Motor neuron (in vitro differentiated cells): ENCODE measurements at places on chromosomes 4 and X. TPM values are rescaled to one million over a fixed set of nuclear protein-coding genes. Genes with fewer than 3 reads are reported as not detected.

GRCh38 chrX:13357925-13358324, 38.1 kb upstream of the ATXN3L start:
- ATAC-seq, result peak; percentile 40

GRCh38 chrX:129663171-129663570, 8.4 kb upstream of the APLN start:
- no peak for ATAC-seq

DNA sequence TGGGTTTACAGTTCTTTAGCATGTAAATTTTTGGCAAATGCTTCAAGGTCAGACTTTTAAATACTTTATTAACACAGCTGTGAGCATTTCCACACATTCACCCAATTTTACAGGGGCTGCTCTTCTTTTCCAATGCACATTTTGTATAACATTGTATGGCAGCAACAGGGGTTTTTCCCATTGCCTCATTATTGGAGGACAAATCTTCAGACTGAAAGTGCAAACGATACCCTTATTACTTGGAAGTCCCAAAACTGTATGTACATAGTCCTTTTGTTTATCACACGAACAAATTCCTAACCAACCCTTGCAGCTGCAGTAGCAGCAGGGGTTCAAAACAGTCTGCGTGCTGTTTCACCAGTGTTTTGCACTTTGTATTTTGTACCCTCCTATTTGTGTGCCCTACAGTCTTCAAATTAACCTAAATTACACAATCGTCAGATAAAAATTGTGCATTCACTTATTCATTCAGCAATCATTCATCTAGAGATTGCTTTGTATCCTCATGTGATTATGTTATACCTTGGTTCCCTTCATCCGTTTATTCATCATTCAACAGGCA, 330.7 kb upstream of the RASGEF1B start:
- ATAC-seq, result no peak

GRCh38 chr4:85784947-85785346, 310.0 kb downstream of the ARHGAP24 start:
- ATAC-seq, result no peak

RASGEF1B gene
- 39.6 and 44.0 TPM in 2 replicates for total RNA-seq

FSTL5 gene
- 1.2 and 2.1 TPM in 2 replicates for total RNA-seq
